ENCODE measurements at places on chromosomes 12 and 14. TPM values are rescaled to one million over a fixed set of nuclear protein-coding genes. Genes with fewer than 3 reads are reported as not detected.

Gene VWF
- polyA plus RNA-seq: 0.39 TPM

Gene KRT75
- not detected for polyA plus RNA-seq

Gene ACTR10
- 6.9 TPM for polyA plus RNA-seq

Gene PPP1R1A
- polyA plus RNA-seq: 6.1 TPM

Gene ATP5MC2
- polyA plus RNA-seq: 952 TPM

Data from H1 (cell line).